Thymus (tissue), 14 donors: ENCODE measurements at places on chromosomes 13 and 19. TPM values are rescaled to one million over a fixed set of nuclear protein-coding genes. Genes with fewer than 3 reads are reported as not detected.

Gene PSG7
- 0.07 TPM for polyA plus RNA-seq

Gene IRS2
- polyA plus RNA-seq = 9.1 TPM

Gene MUC16
- polyA plus RNA-seq = 7.2 TPM

Gene ATP8B3
- polyA plus RNA-seq = 3.6 TPM

Gene DCLK1
- polyA plus RNA-seq = 2.9 TPM

Gene ZNF729
- polyA plus RNA-seq = not detected

Gene SBSN
- polyA plus RNA-seq = 56.1 TPM

Gene GRAMD1A
- polyA plus RNA-seq = 51.9 TPM

Gene CYP4F2
- polyA plus RNA-seq = 0.16 TPM

Gene KCTD12
- polyA plus RNA-seq = 35.4 TPM

Gene SULT2A1
- 0.02 TPM for polyA plus RNA-seq

Gene SLC10A2
- polyA plus RNA-seq = 0.07 TPM

Gene DIRAS1
- 0.27 TPM for polyA plus RNA-seq

Gene ADGRE3
- 0.09 TPM for polyA plus RNA-seq

Gene PRR19
- 0.78 TPM for polyA plus RNA-seq

Gene TMEM205
- 75.2 TPM for polyA plus RNA-seq

Gene IL12RB1
- 3.7 TPM for polyA plus RNA-seq

Gene ZNF808
- 7.7 TPM for polyA plus RNA-seq

Gene MYH14
- polyA plus RNA-seq = 16.2 TPM

Gene FCHO1
- polyA plus RNA-seq = 28.2 TPM

Gene SPTBN4
- polyA plus RNA-seq = 0.73 TPM

Gene BCAM
- polyA plus RNA-seq = 48.7 TPM

Gene SCAMP4
- polyA plus RNA-seq = 21.9 TPM

Gene C19orf67
- polyA plus RNA-seq = 0.18 TPM

Gene NCR1
- polyA plus RNA-seq = 0.46 TPM

Gene COX7A1
- 40.4 TPM for polyA plus RNA-seq
